ENCODE measurements at places on chromosomes 1 and 21.

GRCh38 chr1:42674682-42675081 lies 7.5 kb upstream of the YBX1 start:
- DNase-seq = no peak

DNA sequence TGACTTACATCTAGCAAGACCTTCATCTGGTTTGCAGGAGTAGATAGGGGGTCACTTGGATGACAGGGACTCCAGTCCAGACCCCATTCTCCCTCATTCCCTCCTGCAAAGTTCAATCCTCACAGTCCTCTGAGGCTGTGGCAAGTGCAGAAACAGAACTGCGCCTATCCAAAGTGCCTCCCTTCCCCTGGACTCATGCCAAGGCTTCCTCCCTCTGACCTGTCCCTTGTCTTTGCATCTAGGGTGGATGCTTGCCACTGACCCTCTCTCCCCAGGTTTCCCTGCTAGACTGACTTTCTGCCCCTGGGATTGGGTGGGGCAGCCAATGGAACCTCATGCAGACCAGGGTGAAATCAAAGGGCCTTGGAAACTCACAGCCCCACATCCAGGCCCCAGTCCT lies 18.7 kb downstream of the PRAMEF1 start:
- DNase-seq = no peak

DNA sequence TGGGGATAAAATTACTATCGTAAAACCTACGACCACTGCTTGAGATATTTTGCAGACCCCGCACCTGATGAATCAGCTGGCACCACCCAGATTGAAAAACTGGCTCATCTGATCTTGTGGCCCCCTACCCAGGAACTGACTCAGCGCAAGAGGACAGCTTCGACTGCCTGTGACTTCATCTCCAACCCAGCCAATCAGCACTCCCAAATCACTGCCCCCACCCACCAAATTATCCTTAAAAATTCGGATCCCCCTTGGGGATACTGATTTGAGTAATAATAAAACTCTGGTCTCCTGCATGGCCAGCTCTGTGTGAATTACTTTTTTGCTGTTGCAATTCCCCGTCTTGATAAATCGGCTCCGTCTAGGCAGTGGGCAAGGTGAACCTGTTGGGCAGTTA lies 81.4 kb downstream of the EDEM3 start:
- DNase-seq = no peak

DNA sequence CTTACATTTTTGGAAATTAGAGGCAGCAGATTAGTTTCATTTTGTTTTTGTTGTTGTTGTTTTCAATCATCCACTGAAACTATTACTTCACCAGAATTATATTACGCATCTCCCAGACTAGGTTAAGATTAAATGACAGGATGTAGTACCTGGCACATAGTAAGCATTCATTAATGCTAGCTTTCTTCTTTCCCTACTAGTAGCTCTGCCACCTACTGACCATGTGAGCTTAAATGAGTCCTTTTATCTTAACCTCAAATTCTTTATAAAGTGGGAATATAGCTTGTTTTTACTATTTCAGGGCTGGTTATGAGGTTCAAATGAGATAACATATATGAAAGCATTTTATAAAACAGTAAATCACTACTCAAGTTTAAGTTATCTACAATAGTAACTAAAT lies 10.2 kb upstream of the ASPM start:
- no peak for DNase-seq

DNA sequence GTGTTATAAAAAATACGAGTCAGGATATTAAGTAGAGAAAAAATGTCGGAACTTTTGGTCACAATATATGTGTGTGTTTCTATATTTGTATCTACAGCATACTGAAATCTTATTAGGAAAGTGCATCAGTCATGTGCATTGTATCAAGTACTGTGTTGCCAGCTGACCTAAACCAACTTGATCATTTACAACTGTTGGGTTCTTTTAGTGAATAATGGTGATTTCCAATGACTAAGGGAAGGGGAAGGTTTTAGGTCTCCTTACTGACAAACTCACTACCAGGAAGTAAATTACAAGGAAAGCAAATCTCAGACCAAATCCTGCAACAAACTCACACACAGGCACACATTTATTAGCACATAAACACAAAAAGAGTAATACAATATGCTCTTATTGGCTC lies 142.7 kb downstream of the TSEN15 start:
- DNase-seq = no peak

GRCh38 chr1:101128211-101128727 lies 102.7 kb upstream of the DPH5 start:
- DNase-seq = no peak

- peak; percentile 76 for DNase-seq
Observed at GRCh38 chr1:107687849-107688753, 276.9 kb downstream of the VAV3 start.

- no peak for DNase-seq
Observed at GRCh38 chr1:46806196-46807020, 7.6 kb downstream of the CYP4B1 start.

DNA sequence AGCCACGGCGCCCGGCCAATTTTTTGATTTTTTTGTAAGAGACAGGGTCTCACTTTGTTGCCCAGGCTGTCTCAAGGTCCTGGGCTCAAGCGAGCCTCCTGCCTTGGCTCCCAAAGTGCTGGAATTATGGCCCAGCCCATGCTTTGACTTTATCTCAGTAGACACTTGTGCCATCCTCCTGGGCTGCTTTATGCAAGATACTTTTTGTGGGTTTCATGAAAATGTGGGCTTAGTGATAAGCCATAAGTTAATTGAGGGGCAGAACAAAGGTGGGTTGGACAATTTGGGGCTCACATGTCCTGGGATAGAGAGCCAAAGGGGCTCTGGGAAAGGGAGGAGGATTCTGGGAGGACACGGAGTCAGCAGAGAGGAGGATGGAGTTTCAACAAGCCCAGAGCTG lies 22.0 kb downstream of the ALPL start:
- DNase-seq = no peak

GRCh38 chr1:234778221-234779159 lies 168.5 kb upstream of the IRF2BP2 start:
- DNase-seq = no peak

DNA sequence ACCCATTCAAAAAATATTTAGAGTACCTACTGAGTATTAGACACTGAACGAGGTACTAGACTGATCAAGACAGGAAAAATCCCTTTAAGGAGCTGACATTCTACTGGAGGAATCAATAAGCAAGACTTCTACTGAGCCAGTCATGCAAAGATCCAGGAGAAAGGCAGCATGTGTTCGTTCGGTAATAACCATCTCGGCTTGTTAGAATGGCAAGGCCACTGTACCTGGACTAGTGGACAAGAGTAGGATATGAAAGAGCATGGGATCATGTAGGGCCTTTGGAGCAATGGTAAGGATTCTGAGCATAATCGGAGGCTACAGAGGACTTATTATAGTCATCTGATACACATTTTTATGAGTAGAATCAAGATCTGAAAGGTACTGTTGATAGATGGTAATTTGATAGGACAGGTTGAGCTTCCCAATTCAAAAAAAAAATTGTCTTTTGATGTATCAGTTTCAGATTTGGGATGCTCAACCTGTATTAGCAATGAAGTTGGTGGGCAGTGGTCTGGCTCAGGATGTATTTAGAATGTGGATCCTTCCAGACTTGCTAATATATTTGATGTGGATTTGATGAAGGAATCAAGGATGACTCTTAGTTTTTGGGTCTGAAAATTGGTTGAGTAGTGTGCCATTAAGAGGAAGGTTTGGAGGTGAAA lies 2.3 kb downstream of the COX20 start:
- no peak for DNase-seq

DNA sequence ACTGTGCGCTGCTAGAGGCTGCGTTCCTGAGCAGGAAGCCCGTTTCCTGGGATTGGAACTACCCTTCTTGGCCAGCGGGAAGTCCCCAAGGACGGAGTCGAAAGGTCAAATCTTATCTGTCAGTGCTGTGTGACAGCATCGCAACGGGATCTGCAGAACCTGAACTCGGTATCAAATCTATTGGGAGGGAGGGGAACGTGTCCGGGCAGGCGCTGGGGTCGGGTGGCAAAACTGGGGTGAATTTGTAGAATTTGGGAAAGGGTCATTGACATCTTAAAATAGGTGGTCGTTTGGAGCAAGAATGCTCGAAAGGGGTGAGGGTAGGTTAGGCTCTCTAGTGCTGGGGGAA lies 725 bp upstream of the ARPC5 start:
- no peak for DNase-seq

GRCh38 chr1:47971385-47972160 lies 25.6 kb downstream of the TRABD2B start:
- no peak for DNase-seq

- no peak for DNase-seq
Observed at GRCh38 chr1:89088572-89088971, 23.6 kb upstream of the GBP1 start.

- no peak for DNase-seq
Observed at GRCh38 chr1:208179961-208180409, 64.2 kb downstream of the PLXNA2 start.

DNA sequence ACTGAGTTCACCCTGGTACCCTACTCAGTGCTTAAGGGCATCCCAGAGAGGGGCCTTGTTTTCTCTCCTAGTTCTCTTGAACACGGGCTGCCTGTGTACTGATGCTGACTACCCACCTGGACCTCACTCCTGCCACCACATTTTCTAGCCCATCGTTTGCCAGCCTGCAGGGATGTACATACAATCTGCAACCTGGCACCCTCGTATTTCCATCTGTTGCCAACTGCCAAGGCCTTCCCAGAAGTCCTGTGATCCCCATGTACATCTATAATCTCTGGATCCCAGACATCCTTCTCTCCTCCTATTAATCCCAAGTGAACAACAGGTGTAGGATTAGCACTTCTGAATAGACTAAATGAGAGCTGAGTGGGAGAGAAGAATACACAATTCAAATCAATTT lies 212.0 kb downstream of the SLC45A1 start:
- DNase-seq = no peak

- no peak for DNase-seq
Observed at GRCh38 chr1:177526201-177526600, 355.4 kb downstream of the BRINP2 start.

DNA sequence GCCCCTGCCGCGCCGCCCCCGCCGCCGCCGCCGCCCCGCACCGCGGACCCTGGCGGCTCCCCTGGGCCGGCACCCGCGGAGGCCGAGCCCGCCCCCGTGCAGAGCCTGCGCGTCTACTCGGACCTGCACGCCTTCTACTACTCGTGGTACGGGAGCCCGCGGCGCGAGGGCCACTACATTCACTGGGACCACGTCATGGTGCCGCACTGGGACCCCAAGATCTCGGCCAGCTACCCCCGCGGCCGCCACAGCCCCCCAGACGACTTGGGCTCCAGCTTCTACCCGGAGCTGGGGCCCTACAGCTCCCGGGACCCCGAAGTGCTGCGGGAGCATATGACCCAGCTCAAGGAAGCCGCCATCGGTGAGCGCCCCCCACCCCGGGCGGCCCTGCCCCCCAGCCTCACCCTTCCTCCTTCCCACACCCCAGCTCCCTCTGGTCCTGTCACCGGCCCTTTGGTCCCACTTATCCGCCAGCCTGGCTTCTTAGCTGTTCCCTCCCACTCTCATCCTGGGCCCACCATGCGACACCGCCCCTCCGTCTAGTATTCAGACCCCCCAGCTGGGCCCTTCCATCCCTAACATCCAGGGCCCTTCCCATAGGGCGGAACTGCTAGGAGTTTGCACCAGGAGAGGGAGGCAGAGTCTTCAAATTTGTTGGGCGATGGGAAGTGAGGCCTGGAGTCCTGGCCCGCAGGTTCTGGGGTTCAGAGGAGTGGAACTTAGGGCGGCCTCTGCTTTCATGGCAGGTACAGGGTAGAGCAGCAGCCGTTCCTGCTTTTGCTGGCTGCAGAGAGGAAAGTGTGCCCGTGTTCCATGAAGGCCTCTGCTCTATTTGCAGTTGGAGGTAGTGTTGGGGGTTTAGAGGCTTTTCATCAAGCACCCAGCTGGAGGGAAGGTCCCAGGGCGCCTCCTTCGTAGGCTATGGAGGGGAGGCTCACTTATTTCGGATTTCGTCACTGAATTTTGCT lies 1.0 kb downstream of the MANEAL start:
- DNase-seq = no peak

DNA sequence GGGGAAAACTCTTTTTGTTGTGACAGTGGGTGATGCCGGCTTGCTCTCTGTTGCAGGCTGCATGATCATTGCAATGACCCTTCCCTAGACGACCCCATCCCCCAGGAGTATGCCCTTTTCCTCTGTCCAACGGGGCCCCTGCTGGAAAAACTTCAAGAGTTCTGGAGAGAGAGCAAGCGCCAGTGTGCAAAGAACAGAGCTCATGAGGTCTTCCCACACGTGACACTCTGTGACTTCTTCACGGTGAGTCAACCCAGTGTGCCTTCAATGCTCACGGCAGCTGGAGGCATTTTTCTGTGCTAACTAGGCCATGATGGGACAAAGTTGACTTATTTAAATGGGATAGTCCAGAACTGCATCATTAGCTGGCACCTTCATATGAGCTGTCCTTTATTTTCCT lies 5.7 kb downstream of the UBASH3A start:
- no peak for DNase-seq

DNA sequence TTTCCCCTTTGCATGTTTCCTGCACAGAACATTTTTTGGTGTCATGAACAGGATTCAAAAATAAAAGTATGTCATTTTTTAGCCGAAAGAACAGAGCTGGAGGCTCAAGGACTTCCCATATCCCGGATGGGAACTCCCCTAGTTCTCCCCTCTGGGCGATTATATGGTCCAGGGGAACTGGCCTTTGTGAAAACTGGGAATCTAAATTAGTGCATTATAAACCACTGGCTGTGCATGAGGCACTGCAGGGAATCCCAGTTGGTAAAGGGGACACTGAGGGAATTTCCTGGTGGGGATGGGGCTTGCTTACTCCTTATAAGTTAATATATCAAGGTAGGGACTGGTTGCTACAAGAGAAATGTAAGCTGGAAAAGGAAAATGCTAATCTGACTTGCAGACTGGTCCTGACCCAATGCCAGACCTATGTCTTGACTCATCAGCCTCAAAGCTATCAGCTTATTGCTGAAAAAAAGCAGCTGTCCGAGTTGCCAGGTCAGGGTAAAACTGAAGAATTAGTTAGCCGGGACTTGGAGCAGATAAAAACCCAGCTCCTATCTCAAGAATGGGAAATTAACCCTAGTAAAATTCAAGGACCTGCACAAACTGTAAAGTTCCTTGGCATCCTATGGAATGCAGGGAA lies 122.6 kb downstream of the FCRL5 start:
- no peak for DNase-seq

GRCh38 chr1:31241321-31241720 lies 1.6 kb upstream of the NKAIN1 start:
- no peak for DNase-seq

DNA sequence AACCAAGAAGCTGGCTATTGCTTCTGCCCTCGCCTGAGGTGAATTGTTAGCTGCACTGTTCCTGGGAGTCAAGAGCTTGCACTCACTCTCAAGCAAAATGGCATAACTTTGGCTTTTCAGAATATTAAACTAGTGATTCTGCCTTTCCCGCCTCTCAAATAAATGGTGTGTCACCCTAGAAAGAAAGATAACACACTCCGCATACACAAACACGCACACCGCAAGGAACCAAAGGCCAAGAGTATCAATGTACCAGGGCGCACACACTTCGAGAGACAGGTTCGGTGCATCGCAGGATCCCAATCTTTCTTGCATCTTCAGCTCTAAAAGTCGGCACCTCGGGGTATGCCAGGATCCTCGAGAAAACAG lies 470 bp upstream of the RTCA start:
- no peak for DNase-seq

Data from RWPE1 (cell line).